SW 1271 (cell line): ENCODE measurements at places on chromosomes 16 and 17.
A peak's percentile ranks its signal among the peaks of the same experiment; 100 is the strongest.

DNA sequence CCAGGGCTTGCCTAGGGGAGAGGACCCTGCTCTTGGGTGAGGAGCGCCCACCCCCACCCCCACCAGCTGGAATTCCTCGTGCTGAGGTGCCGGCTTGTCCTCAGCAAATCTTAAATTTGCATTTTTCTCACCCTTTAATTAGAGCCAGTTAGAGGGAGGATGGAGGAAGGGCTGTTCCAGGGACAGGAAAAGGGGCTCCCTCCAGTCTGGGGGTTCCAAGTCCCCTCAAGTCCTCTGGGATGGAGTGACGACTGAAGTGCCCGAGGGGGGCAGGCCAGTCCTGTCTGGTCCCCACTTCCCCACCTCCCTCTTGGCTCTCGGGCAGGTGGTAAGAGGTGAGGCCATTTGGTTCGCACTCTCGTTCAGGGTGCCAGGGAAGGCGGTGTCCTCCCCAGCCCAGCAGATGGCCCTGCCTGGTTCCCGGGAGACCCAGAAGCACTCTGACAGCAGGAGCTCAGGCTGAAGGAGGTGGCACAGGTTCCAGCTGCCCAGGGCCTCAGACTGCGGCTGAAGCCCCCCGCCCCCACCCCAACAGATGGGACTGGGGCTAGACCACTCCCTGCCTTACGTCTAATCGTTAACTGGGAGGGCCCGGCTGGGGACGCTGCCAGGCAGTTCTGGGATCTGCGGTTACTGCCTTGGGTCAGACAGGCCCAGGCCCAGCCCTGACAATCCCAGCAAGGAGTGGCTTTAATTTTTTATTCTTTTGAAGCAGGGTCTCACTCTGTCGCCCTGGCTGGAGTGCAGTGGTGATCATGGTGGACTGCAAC is 2.2 kb downstream of the RAB26 start:
- DNase-seq: no peak

DNA sequence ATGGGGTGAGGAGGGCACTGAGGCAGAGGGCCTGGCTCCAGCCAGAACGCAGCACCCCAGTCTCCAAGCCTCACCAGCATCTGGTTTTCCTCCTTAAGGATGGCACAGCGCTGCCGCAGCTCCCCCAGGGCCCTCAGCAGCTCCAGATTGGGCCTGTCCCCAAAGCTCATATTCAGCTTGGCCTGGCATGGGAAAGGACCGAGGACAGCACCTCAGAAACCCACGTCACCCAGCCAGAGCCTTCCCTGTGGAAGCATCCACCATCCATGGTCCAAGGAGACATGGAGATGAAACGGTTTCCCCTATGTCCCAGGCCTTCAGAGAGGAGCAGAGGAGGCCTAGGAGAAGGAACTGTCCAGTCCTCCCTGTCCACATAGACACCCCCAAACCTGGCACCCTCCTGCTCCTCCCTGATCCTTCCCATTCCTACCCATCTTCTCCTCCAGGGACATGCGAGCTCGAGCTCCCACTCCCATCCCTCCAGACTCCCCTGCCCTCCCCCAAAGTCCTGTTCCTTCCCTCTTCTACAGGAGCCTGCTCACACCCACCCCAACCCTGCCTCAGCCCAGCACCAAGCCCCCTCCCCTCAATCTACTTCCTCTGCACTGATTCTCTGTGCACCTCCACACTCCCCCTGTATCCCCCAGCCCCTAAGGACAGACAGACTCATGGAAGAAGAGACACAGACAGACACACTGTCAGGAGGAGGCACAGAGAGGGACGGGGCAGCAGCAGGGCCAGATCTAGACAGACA is 1.8 kb downstream of the TSPOAP1 start:
- no peak for DNase-seq

DNA sequence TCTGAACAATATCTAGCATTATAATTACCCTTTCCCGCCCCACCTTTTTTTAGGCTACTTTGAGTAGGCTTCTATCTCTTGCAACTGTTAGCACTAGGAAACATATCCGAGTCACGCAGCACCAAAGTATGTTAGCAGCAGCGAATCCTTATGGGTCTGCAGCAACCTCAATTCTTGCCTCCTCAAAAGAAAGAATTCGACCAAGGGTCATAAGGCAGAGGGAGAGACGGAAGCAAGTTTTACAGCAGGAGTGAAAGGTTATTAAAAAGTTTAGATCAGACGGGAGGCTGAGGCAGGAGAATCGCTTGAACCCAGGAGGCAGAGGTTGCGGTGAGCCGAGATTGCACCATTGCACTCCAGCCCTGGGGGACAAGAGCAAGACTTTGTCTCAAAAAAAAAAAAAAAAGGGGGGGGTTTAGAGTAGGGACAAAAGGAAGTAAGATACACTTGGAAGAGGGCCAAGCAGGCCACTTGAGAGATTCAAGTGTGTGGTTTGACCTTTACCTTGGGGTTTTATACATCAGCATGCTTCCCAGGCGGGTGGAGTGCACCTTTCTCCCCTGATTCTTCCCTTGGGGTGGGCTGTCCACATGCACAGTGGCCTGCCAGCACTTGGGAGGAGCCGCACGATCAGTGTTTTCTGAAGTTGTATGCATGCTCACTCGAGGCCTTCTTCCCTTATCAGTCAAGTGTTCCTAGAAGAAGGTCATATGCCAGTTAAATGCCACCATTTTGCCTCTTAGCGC is 67.7 kb downstream of the HLF start:
- DNase-seq: no peak

- no peak for DNase-seq
Measured at GRCh38 chr17:72125742-72126141, 4.9 kb downstream of the SOX9 start.

DNA sequence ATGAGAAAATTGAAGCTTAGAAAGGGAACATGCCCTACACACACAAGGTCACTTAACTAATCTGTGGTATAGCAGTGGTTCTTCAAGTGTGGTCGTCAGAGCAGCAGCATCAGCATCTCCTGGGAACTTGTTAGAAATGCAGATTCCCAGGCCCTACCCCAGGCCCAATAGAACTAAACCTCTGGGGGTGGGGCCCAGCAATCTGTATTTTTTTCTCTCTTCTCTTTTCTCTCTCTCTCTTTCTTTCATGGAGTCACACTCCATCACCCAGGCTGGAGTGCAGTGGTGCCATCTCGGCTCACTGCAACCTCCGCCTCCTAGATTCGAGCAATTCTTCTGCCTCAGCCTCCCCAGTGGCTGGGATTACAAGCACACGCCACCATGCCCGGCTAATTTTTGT is 3.9 kb downstream of the NLE1 start:
- DNase-seq: no peak

- no peak for DNase-seq
Measured at GRCh38 chr17:34377078-34377823, 14.2 kb upstream of the CCL1 start.

- DNase-seq: no peak
Measured at GRCh38 chr16:11296706-11297491, 15.8 kb upstream of the PRM1 start.

- DNase-seq: no peak
Measured at GRCh38 chr16:75718452-75718851, 7.8 kb downstream of the CPHXL start.

- DNase-seq: peak; percentile 40
Measured at GRCh38 chr16:82653550-82654511, 27.1 kb downstream of the CDH13 start.
